Substantia nigra (tissue), 51 donors: ENCODE measurements at places on chromosomes 6 and 20.
A peak's percentile ranks its signal among the peaks of the same experiment; 100 is the strongest.

DNA sequence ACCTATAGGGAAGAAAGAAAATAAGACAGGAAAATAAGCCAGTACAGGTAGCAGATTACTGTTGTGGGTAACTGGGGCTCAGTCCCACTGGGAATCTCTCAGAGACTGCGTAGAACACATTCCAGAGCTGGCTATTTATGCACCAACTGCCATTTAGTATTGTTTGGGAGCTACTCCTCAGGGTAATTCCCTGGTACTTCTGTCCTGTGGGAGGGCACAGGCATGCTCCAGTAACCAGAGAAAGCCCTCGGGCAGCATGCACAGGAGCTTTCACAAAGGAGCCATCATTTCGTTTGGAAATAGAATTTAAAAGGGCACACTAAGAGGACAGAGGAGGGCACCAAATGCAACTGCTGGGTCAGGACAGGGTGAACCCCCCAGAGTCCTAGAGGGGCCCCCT lies 148.0 kb upstream of the LRFN2 start:
- no peak for DNase-seq

DNA sequence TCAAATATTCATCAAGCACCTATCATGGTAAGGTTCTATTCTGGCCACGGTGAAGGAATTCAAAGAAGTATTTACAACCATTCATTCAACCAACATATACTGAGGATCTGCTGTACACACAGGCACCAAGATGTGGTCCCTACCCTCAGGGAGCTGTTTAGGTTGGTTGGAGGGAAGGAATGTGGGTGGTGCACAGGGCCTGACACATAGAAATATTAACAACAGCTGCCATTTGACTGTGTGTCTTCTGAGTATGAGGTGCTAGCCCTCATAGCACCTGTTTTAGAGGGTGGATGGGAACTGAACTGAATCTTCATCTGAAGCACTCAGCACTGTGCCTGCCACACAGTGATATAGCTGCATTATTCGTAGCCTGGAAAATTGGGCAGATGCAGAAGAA lies 7.3 kb downstream of the SNPH start:
- no peak for DNase-seq

DNA sequence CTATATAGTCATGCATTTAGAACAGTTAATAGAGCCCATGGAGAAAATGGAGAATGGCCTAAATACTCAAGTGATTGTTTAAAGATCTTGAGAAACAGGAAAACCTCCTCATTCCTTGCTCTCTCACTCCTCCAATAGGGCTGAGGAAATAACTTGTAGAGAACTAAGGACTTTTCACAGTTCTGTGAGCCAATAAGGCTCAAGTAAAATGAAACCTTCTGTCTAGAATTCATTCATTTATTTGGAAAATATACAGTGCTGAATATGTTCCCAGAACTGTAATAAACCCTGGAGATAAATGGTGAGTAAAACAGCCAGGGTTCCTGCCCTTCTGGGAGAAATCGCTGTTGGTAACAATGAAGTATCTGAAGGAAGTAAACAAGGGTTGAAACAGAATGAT lies 35.3 kb downstream of the ELOVL2 start:
- DNase-seq: no peak

- peak; percentile 85 for DNase-seq
These were observed 30.4 kb downstream of the PREX1 start for GRCh38 chr20:48797275-48797825.

DNA sequence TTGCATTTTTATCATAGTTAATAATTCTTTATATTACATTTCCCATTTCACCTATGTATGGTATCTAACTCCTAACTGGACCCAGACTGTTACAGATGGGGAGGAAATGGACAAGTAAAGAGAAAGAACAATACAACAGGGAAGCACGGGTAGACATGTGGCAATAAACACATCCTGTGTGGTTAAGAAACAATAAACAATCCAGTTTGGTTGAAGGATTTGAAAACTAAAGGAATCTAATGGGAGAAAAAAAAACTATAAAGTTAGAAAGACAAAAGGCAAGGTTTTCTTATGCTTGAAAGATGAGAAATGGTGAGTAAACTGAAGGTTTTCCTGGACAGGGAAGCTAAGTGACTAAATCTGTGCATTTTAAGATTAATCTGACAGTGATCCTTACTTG lies 34.9 kb upstream of the ALDH8A1 start:
- no peak for DNase-seq

- no peak for DNase-seq
These were observed 112.2 kb downstream of the SYCP2 start for GRCh38 chr20:59821201-59821600.

DNA sequence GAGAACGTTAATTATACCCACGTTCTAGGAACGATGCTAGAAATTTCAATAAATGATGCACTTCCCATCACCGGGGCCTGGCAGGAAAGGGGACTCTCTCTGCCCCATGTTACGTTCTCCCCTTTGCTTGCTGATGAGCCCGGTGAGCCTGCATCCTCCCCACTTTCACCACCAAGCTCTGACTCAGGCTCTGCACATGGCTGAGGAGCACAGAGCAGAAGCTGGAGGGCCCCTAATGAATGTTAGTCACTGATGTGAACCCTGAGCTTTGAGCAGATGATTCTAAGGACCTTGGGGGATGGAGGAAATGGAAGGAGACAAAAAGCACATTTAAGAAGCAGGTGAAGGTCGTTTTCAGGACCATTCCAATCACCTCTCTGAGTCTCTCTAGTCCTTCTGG lies 468.2 kb upstream of the ARID1B start:
- no peak for DNase-seq
